ENCODE measurements at places on chromosomes 6 and 20. TPM values are rescaled to one million over a fixed set of nuclear protein-coding genes. Genes with fewer than 3 reads are reported as not detected.

TCF15 gene
- total RNA-seq: not detected

SLC22A16 gene
- 0.54 TPM for total RNA-seq

PGC gene
- not detected for total RNA-seq

GSTA2 gene
- total RNA-seq: not detected

WFDC10B gene
- not detected for total RNA-seq

ETV7 gene
- total RNA-seq: 6.3 TPM

RNF217 gene
- total RNA-seq: 0.12 TPM

SIRPB1 gene
- total RNA-seq: 2.4 TPM

MYBL2 gene
- 2.7 TPM for total RNA-seq

- peak; percentile 67 for DNase-seq
Measured at GRCh38 chr6:33886673-33887144, 82.9 kb upstream of the MLN start.

- no peak for DNase-seq
Measured at GRCh38 chr20:15302075-15302474, 964.7 kb upstream of the FLRT3 start.

DNA sequence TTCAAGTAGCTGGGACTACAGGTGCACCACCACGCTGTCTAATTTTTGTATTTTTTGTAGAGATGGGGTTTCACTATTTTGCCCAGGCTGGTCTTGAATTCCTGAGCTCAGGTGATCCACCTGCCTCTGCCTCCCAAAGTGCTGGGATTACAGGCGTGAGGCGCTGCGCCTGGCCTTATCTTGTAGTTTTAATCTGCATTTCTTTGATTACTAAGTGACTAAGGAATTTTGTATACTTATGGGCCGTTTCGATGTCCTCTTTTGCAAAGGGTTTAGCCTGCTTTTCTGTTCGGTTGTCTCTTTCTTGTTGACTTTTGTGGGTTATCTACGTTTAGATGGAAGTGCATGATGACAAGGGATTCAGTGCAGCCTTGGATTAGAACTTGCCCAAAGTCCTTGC, 500.6 kb downstream of the QKI start:
- no peak for DNase-seq

DNA sequence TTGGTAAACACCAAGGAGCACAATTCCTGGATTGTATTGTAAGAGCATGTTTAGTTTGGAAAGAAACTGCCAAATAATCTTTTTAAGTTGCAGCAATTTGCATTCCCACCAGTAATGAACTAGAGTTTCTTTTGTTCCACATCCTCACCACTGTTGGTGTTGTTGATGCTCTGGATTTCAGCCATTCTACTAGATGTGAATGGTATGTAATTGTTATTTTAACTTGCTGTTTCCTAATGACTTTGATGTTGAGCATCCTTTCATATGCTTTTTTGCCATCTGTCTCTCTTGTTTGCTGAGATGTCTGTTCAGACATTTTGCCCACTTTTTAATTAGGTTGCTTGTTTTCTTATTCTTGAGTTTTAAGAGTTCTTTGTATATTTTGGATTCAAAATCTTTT, 1654.1 kb downstream of the GRIK2 start:
- no peak for DNase-seq

DNA sequence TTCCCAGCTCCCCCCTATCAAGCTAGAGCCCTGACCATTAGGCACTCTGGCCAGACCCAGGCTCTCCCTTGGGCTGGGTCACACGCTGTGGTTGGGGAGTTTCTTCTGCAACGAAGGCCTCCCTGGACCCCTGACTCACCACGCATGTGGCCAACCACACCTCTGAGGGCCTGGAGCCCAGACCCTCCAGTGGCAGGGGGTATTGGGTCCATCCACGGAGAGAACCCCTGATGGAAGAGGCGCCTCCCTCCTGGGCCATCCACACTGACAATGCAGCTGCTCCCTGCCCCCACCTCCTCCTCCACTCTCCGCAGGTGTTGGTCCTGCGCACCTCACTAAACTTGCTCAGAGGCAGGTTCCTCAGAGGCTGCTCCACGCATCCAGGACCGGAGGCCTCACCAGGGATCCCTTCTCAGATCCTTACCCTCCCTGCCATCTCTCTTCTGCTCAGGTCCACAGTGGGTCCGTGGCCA, 125.4 kb downstream of the RNASET2 start:
- no peak for DNase-seq

- DNase-seq: peak; percentile 72
Measured at GRCh38 chr20:57388953-57389694, 2.1 kb upstream of the RBM38 start.

DNA sequence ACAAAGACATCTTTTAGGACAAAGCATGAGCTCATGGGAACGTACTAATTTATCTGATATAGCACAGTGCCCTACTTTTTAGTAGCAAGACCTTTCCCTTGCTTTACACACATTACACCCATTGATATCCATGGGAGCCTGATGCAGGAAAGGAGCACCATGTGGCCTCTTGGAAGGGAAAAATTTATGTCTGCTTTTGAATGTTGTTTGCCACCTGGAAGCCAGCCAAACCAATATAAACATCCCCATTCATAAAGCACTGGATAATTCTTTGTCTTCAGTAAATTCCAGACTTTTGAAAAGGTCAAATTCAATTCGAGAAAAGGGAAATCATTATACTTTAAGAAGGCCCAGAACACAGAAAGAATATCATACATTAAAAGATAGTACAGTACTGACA, 152.3 kb upstream of the BEND6 start:
- no peak for DNase-seq

DNA sequence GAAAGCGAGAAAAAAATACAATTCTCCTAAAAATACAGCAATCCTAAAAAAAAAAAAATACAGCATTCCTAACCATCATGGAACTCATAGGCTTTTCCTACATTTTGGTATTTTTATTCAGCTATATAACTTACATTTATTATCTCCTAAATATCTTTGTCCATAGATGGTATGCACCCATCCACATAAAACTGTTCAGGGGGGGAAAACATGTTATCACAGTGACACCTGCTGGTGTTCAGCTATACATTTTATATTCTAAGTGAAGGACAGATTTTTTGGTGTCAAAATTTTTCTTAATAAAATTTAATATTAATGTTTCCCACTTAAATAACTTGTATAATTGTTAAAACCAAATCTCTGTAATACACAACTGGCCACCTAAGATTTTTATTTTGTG, 58.0 kb downstream of the BLOC1S5 start:
- DNase-seq: no peak

DNA sequence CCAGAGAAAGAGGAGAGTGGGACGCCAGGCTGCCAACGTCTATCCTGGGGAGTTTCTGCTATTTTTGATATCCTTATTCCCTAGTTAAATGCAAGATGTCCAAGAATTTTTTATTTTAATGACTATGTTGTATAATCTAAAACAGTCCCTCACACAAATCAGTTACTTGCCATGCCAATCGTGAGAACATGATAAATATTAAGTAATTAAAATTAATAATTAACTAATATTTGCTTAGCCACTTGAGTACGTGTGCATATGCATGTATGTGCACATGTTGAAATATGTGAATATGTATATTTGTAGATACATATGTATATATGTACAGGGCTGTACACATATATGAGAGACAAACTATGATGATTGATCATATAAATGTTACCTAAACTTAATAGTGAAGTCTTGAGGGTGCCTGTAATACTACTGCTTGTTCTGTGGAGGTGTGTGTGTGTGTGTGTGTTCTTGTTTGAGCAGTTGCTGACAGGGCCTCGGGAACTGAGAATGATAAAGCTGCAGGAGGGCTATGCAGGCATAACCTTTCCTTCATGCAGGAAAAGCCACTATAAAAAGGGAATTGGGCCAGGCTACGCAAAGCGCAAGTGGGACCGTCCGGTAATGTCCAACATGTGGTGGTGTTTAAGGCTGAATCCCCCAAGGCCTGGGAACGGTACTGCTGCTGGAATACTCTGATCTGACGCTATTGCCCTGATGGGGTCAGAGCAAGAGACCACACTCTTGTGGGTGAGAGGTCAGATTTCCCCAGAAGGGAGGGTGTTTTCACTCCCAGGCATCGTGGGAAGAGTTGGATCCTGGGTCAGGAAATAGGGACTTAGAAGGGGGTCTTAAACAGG, 148.3 kb upstream of the TBX18 start:
- no peak for DNase-seq

DNA sequence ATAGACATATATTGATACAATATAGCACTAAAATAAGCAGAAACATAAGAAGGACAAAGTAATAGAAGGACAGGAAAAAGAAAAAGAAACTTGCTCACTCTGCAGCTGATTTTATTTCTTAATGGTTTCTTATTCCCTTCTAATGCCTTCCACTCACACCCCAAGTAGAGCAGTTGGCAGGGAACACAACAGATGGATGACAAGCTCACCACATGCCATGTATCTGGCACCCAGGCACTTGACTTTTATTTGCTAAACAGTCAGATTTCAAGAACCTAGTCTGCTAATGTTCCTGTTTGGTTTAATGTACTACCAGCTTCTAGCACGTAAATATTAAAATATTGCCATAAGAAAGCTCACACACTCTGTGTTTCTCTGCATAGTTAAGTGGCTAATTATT, 87.1 kb downstream of the COL19A1 start:
- no peak for DNase-seq

- no peak for DNase-seq
Measured at GRCh38 chr6:113178349-113178748, 678.8 kb upstream of the MARCKS start.

DNA sequence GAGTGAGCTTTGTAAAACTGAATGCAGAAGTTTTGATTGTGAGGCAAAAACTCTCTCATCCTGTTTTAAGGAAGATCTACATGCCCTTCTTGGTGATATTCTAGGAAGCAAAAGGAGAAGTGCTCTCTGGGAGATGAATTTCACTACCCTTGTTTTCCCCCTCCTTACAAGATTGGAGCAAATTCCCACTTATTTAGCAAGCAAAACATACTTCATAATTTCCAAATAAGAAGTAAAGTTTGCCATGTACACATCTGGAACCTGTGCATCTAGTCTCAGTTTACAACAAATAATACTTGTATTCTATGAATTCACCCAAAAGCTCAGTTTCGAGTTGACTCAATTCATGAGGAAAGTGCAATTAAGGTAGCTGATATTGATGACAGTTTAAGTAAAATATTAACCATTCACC, 27.6 kb upstream of the IFNGR1 start:
- DNase-seq: no peak

DNA sequence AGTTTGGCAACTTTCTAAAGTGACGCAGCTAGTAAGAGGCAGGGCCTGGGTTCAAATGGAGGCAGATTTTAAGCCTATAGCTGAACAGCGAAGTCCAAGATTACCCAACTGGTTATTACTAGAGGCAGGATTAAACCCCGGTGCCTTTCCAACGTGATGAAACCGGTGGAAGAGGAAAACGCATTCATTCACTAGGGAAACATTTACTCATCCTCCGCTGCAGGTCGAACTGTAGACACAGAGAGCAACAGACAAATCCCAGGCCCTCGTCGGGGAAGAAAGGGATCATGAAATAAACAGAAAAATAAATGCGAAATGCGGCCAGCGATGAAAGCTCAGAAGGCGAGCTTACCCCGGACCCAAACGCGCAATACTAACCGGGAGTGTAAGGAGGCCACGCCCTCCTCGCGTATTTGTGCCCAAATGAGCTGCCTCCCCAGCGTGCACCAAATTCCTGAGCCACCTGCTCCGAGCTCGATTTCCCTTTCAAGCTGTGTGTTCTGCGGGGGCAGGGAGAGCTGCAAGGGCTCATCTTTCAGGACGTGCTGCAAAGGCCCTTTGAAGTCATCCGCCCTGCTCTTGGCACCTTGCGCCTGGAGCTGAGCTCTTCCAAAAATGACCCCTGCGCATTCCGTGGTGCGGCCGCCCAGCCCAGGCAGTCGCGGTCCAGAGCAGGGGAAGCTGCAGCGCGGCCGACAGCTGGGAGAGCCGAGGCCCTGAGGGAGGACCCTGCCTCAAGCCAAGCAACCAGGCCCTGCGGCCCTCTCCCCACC, 46.9 kb downstream of the PDYN start:
- no peak for DNase-seq

DNA sequence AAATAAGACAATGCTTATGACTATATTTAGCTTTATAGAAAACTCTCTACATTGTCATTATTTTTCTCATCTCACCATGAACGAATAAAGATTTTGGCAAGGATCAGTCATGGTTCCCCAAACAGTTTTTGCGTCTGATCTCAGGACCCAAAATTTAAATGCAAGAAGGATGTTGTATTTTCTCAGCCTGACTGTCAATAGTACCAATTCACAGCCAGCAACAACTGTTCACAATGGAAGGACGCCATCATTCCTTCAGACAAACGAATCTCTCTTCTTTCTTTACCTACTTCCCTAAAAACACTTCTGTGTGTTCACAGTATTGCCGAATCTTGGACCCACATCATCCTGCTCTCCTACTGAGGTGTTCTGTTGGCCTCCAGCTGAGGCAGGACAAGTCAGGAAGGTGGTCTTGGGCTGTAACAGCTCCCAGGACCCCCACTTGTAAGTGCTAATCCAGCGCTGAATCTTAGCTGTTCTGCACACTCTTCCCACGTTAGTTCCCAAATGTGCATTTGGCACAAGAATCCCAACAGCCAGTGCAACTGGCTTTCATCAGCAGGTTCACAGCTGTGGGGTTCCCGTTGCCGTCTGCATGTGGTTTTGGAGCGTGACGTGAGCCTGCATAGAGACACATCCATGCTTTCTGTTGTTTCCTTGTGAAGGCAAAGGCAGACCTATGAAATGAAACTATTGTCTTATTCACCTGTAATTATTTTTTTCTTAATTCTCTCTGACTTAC, 600.0 kb downstream of the QKI start:
- no peak for DNase-seq

DNA sequence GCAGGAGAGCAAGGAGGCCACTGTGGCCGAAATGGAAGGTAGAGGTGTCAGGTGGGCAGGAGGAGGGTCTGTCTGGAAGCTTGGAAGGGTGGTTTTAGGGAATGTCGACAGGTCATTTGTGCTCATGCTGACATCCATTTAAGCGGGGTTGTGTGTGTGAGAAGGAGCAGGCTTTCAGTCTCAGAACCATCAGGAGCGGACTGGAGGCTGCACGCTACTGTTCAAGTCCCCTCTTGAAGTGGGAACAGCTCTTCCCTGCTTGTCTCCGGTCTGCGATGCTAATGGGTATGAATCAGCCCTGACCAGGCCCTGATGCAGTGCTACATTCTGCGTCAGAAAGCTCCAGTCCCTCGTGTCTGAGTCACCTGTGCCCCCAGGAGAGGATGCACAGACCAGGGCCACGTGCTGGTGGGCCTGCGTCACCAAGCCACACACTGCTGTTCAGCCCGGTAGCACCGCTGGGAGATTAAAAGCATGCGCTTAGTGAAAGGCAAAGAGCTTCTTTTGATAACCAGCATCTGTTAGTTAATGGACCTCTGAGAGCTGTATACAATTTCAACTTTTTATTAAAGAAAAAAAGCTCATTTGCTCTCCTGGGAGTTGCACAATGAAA, 58.0 kb downstream of the APCDD1L start:
- no peak for DNase-seq

DNA sequence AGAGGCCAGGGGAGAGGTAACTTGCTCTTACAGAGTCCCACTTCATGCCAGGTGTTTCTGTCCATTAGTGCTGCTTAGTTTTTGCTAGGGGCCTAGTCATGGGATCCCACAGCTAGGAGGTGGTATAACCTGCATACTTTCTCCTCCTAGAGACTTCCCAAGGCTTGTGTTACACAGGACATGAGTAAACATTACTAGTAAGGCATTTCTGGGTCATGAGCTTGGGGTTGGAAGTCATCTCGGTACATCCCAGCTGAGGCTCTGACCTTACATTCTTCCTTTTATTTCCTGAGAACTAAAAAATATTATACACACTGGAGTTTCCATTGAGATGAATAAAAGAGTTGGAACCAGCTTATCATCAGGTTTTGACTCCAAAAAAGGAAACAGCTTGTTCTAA, 20.9 kb upstream of the PNPLA1 start:
- DNase-seq: no peak
